ENCODE measurements at places on chromosomes 5 and 9. TPM values are rescaled to one million over a fixed set of nuclear protein-coding genes. Genes with fewer than 3 reads are reported as not detected.

The DRD1 gene
- total RNA-seq: 0.18 TPM

- DNase-seq: peak; percentile 60
These were observed 33.9 kb downstream of the TAS2R1 start for GRCh38 chr5:9596171-9596780.

- DNase-seq: no peak
These were observed 77.3 kb upstream of the RPS23 start for GRCh38 chr5:82355496-82355895.

- DNase-seq: no peak
These were observed 292.4 kb downstream of the ZNF608 start for GRCh38 chr5:124454081-124454480.

DNA sequence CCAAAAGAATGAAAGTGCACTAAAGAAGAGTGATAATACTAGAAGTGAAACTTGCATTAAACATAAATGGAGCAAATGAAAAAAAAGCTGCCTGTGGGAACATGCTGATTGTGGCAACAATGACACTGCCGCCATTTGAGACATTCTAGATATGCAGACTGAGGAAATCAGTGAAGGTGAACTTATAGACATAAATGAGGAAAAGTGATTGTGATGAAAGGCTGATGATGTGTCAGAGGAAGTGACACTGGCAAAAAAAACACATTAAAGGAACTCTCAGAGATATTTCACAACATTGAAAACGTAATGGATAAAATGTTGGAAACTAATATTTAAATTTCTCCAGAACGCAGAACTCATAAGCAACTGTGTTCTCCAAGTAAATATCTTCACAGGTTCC is 1.2 kb downstream of the ERCC8 start:
- no peak for DNase-seq

DNA sequence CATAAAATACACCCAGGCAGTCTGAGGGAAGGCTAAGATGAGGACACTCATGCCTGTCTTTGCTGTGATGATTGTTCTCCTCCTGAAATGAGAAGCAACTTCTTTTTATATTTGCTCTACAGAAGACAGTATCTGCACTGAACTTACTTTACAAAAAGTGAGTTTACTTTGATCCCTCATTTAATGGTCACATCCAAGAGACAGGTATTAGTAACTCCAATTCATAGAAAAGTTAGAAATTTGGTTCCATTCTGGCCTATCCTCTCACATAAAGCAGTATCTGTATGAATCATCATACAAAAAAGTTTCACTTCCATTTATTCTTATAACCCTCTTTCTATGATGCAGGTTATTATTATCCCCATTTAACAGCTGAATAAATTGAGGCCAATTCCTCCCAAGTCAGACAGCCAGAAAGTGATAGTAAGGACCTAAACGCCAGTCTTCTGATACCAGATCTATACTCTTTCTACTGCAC is 15.2 kb downstream of the TSTD2 start:
- DNase-seq: no peak

Measured in fibroblast of the aortic adventitia (primary cell).